ENCODE measurements at places on chromosomes 11 and 22.

DNA sequence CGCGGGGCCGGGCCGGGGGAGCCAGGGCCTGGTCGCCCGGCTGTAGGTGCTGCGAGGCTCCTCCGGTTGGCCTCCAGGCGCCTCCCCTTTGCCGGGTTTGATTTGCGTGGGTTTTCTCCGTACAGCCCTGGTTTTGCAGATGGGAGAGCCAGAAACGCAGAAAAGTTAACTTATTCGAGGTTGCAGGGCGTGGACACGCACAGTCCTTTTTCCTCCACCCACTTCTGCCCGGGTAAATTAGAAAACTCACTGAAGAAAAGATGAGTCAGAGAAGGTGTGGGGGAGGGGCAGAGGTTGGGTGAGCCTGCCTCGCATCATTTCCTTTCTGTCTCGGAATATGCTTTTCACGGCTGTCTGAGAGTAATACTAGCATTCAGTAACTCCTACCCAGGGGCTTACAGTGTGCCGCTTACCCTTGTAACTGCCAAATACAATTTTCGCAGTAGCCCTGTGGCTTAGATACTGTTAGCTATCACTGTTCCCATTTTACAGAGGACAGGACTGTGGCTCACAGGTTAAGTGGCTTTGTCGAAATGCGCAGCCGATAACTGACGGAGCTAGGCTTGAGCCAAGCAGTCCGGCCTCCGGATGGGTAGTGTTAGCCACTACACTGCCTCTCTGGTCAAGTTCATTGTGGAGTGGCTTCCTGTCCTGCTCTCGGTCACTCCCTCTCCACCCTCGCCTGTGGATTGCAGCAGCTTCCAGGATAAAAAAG lies 812 bp downstream of the FADD start:
- DNase-seq = no peak

- no peak for DNase-seq
These were observed 985 bp upstream of the IL2RB start for GRCh38 chr22:37150701-37151100.

DNA sequence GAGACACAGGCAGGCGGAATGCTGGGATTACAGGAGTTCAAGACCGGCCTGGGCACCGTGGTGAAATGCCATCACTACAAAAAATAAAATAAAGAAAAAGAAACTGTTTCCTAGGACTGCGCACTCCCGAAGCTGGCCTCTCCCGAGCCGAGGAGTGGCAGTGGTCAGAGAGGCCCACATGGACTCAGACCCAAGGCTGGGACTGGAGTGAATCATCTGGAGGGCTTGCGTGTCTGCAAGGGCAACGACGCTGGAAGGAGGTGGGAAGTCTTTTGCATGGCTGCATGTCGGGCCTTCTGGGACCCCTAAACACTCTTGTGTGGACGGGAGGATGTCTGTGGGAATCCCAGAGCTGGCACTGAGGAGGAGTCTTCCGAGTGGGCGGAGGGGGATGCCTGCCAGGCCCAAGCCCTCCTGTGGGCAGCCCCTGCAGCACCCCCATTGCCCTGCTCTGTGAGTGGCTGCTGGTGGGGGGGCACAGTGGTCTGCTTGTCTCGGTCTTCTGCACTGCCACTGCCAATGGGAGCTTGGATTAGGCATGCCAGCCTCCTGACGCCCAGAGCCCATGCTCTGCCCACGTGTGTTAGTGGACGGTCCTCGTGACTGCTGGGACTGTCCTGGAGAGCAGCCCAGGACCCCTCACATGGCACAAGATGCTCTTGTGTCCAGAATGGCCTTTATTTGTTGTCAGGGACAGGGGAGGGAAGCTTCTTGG lies 1.8 kb upstream of the AP2A2 start:
- DNase-seq = no peak

DNA sequence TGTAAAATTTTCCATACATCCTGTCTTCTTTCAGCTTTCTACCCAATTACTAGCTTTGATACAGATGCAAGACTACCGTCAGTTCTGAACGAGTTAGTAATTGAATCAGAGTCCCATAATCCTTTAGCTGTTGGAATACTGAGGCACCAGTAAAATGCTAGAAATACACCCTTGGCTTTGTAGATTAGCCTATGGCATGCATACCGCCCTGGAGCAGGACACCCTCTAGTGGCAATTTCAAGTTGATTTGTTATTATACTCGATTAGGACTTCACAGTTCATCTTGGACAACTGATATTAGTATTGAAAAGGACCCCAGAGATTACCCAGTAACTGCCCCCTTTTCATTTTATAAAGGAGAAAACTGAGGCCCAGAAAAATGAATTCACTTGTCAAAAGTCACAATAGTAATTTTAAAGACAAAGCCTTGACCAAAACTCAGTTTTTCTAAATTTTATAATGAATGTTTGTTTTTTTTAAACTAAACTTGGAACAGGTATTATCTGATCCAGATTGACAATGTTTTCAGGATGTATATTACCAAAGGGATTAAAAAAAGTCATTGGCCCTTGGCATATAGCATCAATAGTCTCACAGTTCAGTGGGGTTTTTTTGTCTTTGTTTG lies 72.6 kb downstream of the HIPK3 start:
- peak; percentile 27 for DNase-seq

DNA sequence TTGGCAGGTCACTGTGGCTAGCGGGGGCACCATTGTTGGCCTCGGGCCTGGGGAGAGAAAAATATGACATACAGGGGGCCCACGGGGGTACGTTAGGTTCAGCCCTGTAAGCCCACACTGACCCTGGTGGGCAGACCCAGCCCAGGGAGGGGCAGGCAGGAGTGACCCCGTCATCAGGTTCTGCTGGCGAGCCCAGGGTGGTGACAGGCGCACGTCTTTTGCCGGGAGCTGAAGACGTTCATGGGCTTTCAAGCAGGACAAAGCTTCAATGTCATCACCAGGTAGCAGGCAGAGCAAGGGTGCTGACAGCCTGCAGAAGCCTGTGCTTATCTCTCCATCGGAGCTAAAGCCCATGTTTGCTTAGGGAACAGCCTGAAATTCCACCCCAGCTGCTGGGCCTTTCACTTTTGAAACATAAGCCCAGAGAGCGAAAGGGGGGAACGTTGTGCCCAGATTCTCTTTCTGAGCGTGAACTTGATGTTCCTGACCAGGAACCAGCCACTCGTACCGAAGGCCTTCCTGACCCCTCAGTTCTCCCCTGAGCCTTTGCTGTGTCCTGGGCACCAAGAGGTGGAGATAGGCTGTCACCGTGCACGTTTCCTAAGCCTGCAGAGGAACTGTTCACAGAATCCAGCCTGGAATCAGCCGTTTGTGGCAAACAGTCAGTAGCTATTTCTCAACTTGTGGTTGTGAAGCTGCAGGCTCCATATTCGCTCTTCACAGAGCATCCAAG lies 74.0 kb upstream of the ATXN10 start:
- peak; percentile 87 for DNase-seq

- DNase-seq = no peak
These were observed 2.2 kb upstream of the NAP1L4 start for GRCh38 chr11:2994336-2994730.

DNA sequence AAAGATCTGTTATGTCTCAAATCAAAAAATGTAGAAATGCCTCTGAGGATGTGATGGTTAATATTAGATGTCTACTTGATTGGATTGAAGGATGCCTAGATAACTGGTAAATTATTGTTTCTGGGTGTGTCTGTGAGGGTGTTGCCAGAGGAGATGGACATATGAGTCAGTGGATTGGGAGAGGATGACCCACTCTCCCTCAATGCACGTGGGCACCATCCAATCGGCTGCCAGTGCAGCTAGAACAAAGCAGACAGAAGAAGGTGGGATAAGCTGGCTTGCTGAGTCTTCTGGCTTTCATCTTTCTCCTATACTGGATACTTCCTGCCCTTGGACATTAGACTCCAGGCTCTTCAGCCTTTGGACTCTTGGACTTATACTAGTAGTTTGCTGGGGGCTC lies 430.3 kb downstream of the SOX6 start:
- DNase-seq = no peak

- DNase-seq = no peak
These were observed 53.8 kb upstream of the CAPRIN1 start for GRCh38 chr11:33997584-33998251.

DNA sequence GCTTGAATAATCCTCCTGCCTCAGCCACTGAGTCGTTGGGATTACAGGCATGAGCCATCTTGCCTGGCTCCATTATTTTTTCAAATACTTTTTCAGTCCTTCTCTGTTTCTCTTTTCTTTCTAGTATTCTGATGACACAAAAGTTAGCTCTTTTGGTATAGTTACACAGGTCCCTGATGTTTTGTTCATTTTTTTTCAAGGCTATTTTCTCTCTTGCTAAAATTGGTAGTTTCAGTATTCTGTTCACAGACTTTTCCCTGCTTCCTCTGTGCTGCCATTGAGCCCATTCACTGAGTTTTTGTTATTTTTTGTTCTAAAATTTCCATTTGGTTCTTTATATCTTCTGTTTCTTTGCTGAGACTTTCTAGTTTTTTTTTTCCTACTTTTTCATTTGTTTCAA lies 166.5 kb downstream of the UVRAG start:
- no peak for DNase-seq

DNA sequence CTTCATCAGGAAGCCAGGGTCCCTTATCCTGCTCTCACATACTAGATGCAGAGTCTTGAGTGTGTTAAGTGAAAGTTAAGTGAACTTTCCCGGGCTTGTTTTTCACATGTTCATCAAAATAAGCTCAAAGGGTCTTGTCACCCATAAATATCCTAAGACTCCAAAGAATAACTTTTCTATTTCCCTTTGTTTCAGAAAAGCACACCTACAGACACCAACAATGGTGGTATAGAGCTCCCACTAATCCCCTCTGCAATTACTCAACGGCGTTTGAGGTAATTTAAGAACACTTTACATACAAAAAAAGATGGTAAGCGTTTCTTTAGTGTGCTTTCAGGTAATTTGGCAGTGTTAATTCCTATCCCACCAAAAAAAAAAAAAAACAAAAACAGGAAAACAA lies 2.5 kb downstream of the PRR14L start:
- no peak for DNase-seq

DNA sequence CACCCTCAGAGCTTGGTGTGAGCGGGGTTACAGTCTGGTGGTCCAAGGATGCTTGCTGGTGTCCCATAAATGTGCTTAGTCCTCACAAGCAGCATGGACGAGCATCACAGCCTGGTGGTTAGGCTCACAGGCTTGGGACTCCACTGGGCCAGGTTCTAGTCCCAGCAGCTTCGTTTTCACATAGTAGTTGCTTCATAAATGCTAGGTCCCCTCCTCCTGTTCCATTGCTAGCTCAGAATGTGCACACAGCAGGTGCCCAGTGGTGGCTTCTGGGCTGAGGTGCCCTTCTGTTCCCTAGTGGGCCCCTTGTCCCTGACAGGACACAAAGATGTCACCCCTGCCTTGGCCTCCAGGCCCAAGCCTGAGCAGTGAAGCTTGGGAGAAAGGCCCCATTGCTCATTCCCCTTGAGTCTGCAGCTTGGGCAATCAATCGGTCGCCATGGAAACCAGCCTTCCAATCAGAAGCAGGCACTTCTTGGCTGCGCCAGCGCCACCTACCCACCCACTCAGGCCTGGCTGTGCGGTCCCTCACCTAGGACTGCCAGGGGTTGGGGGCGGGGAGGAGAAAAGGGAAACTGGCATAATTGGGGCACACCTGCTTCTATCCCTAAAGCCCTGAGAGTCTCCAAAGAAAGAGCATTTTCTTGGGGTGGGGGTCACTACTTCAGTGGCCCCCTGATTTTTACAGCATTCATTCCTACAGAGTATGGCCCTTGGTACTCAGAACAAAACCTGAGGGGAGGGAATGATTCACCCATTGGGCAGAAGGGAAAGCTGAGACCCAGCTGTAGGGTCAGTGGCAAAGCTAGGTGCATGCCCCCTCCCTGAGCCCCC lies 48.1 kb downstream of the CYTH4 start:
- DNase-seq = peak; percentile 57

GRCh38 chr11:66768088-66768521 lies 39.1 kb upstream of the SPTBN2 start:
- DNase-seq = peak; percentile 68

DNA sequence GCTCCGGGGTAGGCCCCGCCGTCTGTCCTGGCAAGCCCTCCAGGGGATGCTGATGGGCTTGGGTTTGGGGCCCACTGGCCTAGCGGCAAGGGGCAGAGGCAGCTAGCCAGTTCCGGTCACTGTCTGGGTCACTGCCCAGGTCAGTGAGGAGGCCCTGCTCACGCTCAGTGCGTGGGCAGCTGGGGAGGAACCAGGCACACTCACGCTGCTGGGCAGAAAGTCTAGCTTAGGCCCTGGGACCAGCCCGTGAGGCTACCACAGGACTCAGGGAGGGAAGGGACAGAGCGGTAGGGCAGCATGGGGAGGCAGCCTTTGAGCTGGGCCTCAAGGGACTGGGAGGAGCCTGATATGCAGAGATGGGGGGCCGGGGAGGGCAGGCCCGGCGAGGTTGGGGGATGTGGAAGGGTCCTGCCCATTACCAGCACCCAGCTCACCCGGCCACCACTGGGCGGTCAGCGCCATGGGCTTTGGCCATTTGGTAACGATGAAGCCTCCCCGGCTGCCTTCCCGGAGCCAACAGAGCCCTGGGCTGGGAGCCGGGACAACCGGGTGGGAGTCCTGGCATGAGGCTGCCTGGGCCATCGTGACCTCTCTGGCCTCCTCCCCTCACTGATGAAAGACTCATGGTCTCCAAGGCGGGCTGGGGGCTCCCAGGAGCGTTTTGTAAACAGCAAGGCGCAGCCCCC lies 14.2 kb downstream of the SHISAL1 start:
- no peak for DNase-seq

Data from HuH-7.5 (cell line).